NCI-H1417 treated with DMSO at 0.1 percent for 48 hours (cell line): ENCODE measurements at places on chromosomes 4 and X.
A peak's percentile ranks its signal among the peaks of the same experiment; 100 is the strongest.

GRCh38 chr4:38034986-38035882, 75.0 kb downstream of the PTTG2 start:
- DNase-seq, result no peak

DNA sequence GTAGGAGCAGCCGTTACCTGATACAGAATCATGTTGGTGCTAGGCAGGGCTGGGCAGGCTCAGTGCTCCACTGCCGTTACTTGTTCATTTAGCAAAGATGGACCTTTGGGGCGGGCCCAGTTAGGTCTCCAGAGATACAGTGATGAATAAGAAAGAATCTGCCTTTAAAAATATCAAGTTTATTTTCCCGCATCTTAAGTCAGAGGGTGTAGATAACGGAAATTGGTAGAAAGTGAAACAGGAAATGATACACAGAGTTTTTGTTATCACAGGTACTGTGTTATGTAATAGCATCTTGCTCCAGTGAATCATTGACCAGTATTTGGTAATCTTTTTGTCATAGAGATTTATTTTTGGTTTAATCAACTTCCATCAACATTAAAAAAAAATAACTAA, 5.5 kb downstream of the TMEM131L start:
- no peak for DNase-seq

DNA sequence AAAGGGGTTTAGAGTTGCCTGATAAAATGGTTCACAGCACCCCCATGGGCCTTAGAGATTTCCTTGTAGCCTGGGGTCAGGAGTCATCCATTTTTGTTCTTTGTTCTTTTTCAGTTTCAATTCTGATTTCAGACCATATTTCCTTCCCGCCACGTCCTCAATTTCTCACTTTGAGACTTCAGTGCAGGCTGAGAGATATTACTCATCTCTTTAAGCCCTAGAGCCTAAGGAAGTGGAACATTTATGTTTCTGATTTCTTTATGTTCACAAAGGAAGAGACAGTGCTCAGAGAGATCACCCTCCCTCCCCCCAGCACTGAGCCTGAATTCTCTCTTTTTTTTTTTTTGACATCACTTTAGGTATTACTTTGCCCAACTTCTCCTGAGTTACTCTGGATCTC, 56.3 kb downstream of the MSN start:
- DNase-seq, result no peak

- DNase-seq, result peak; percentile 60
Observed at GRCh38 chr4:54941994-54942552, 183.3 kb downstream of the KDR start.

- DNase-seq, result no peak
Observed at GRCh38 chr4:147370473-147370872, 110.4 kb upstream of the EDNRA start.

DNA sequence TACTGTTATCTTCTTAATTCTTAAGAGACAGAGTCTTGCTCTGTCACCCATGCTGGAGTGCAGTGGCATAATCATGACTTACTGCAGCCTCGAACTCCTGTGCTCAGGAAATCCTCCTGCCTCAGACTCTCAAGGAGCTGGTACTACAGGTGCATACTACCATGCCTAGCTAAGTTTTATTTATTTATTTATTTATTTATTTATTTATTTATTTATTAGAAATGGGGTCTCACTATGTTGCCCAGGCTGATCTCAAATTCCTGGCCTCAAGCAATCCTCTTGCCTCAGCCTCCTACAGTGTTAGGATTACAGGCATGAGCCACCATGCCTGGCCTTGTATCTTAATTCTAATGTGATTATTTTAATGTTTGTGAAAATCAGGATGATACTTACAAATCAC, 125.6 kb downstream of the THOC2 start:
- no peak for DNase-seq

DNA sequence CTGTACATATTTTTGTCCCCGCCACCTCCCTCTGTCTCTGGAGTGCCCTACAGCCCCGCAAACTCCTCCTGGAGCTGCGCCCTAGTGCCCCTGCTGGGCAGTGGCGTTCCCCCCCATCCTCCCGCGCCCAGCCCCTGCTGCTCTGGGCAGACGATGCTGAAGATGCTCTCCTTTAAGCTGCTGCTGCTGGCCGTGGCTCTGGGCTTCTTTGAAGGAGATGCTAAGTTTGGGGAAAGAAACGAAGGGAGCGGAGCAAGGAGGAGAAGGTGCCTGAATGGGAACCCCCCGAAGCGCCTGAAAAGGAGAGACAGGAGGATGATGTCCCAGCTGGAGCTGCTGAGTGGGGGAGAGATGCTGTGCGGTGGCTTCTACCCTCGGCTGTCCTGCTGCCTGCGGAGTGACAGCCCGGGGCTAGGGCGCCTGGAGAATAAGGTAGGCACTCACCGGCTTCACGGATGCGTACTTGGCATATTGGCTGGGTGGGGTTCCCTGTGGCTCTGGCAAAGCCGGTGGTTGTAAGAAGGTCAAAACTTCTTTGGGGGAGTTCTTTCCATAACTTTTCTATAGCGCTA, 653 bp downstream of the HHIP start:
- DNase-seq, result no peak

- no peak for DNase-seq
Observed at GRCh38 chr4:182320092-182320491, 76.9 kb downstream of the TENM3 start.

GRCh38 chr4:142473960-142474338, 372.2 kb downstream of the INPP4B start:
- DNase-seq, result no peak

DNA sequence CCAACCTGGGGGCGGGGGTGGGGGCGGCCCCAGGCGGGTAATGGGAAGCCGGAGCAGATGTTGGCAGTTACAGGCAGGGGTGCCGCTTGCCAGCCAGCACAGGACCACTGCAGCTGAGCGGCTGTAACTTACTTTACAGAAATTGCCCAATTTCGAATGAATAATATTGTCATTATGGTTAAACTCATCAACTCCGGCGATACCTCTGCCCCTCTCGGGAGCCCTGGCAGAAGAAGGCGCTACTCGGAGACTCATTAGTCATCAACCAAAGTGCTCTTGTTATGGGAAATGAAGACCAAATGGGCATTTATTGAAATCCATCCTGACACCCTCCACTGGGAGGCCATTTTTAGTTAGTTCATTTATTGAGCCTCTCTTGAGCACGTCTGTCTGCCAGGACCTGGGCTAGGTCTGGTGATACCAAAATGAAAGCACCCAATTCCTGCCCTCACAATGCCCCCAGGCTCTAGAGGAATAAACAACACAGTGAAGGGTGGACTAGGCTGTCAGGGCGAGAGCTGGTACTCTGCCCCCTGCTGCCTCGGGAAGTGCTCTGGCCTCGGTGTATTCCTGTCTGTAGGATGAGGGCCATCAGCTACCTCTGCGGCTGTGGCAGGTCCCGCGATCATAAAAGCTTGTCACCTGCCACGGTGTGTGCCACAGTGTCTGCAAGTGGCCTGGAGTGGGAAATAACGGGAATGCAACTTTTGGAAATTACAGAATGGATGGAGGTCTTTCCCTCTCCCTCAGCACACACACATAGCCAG, 159.1 kb upstream of the PSAPL1 start:
- no peak for DNase-seq

DNA sequence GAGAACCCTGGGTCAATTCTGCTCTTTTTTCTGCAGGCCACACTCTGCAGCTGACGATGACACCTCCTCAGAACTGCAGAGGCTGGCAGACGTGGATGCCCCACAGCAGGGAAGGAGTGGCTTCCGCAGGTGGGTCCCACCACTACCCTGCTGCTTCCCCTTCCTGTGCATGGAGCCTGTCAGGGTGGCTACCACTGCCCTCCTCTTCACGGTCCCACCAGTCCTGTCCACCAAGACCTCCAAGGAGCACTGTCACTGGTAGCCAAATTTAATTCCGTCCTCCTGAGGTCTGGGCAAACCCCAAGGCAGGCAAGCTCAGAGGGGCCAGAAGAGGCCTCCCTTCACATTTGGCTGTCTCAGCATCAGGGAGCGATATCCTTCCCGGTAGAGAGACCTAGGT, 4.2 kb downstream of the CNGA2 start:
- DNase-seq, result no peak

DNA sequence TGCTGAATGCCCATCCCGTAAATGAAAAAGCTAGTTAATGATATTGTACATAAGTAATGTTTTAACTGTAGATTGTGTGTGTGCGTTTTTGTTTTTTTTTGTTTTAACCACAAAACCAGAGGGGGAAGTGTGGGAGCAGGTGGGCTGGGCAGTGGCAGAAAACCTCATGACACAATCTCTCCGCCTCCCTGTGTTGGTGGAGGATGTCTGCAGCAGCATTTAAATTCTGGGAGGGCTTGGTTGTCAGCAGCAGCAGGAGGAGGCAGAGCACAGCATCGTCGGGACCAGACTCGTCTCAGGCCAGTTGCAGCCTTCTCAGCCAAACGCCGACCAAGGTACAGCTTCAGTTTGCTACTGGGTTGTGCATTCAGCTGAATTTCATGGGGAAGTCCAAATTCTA, at the start of gene SPP1:
Gene SPP1, plus strand, starts transcription at position 249 of the 400 bp plus-strand sequence. CDS start 1,182 bp downstream, outside the sequence.
- DNase-seq, result no peak

DNA sequence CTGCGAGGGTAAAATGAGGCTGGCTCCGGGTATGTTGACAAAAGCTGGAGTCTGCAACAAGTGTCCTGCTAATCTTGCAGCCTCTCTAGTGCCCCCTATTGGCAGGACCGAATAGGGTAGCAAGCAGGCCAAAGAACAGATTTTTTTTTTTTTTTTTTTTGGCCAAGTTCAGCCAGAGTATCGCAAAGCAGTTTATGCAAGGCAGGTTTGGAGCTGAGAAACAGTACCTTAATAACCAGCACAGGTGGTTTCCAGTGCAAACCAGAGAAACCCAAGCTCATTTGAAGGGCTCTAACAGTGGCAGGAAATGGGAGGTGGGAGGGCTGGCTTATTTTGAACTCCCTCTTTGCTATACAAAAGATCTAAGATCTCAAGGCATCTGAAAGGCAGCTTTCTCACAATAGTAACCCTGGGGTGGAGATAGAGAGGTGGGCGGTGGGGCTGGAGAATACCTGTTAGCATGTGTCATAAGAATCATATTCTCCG, 38.2 kb upstream of the OCIAD2 start:
- DNase-seq, result no peak

- DNase-seq, result no peak
Observed at GRCh38 chr4:161254375-161254774, 909.4 kb downstream of the FSTL5 start.

DNA sequence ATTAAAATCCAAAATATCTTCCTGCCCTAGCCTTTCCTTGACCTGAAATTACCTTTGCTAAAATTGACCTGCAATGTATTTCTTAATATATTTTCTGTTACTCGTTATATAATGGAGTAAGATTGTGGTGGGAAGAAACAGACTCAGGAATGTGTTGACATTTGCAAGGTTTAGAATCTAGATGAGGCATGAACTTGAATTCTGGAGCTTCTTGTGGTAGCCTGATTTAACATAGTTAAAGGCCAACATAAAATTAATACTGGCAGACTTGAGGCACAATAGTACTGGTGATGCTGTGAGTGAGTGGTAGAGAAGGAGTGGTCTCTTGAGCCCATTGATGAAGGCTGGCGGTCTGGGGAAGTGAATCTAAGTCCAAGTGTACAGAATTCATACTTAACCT, 197.9 kb upstream of the SPRY1 start:
- DNase-seq, result no peak

GRCh38 chr4:36274158-36274557, 7.3 kb upstream of the DTHD1 start:
- no peak for DNase-seq

DNA sequence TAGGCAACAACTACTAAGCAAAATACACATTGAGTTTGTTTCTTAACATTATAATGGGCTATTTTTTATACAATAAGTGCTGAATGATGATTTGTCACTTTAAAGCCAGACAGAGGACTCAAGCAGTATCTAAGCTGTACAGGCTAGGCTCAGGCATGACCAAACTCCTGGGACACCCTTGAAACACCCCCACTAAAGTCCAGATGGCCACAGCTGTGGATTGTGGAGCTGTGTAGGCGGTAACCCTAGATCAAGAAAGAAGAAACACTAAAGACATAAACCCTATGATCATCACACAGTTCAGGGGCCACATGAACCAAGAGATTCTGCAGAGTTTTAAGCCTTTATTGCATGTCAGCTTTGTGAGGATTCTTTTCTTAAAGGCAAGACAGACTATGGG, 25.1 kb downstream of the TAB3 start:
- DNase-seq, result no peak

DNA sequence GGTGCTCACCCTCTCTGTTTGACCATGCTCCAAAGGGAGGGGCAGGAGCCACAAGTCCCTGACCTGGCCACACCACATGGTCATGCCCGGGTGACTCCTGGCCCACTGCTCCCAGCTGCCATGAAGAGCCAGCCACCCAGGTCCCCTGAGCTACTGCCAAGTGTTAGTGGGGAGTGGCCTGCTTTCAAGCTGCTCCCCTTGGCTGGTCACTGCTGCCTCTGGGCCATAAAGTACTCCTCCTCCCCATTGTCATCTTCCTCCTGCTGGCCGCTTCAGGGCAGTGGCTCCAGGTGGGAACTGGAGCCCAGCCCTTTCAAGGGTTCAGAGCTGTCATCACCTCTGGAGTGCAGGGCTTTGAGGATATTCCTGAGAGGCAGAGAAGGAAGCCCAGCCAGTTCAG, 27.3 kb upstream of the RBBP7 start:
- DNase-seq, result no peak

- no peak for DNase-seq
Observed at GRCh38 chr4:24533364-24533763, 51.0 kb downstream of the DHX15 start.

GRCh38 chr4:8324640-8325239, 55.2 kb downstream of the HTRA3 start:
- DNase-seq, result no peak

- DNase-seq, result no peak
Observed at GRCh38 chr4:87406462-87406861, 15.5 kb upstream of the HSD17B11 start.

GRCh38 chr4:174595141-174595929, 73.0 kb upstream of the HPGD start:
- DNase-seq, result no peak

DNA sequence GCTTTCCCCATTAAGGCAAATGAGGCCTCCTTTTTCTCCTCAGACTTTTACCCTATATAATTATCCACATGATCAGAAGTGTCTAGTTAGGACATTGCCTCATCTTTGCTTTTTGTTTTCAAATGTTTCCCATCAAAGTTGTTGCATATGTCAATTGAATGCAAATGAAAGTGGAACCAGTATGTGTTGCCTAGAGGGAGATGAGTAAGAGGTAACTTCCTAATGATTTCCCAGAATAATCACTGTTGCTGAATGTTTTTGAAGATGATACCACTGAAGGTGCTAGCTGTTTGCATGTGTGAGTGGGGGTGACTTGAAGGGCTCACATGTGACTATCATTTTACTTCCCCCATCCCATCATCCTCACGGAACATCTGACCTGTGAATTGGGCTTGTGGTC, 33.9 kb downstream of the PAK3 start:
- no peak for DNase-seq

DNA sequence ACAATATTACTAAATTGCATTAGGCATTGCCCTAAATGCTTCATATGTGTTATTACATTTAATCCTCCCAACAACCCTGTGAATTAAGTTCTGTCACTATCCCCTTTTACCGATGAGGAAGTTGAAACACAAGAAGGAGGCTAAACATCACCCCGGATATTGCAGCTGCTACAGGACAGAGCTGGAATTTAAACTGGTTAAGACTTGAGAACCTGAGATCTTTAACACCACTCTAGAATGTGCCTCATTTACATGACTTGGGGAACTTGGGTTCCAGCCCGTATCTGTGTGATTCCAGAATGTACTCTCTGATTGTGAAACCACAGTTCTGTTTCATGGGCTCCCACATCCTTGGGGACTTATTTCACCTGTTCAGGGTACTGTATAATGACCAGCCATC, 165.1 kb upstream of the PPARGC1A start:
- DNase-seq, result no peak

- DNase-seq, result no peak
Observed at GRCh38 chr4:151824656-151825055, 63.8 kb upstream of the GATB start.

GRCh38 chr4:90293320-90293719, 166.1 kb downstream of the CCSER1 start:
- no peak for DNase-seq
